ENCODE measurements at places on chromosomes 6 and 20.

DNA sequence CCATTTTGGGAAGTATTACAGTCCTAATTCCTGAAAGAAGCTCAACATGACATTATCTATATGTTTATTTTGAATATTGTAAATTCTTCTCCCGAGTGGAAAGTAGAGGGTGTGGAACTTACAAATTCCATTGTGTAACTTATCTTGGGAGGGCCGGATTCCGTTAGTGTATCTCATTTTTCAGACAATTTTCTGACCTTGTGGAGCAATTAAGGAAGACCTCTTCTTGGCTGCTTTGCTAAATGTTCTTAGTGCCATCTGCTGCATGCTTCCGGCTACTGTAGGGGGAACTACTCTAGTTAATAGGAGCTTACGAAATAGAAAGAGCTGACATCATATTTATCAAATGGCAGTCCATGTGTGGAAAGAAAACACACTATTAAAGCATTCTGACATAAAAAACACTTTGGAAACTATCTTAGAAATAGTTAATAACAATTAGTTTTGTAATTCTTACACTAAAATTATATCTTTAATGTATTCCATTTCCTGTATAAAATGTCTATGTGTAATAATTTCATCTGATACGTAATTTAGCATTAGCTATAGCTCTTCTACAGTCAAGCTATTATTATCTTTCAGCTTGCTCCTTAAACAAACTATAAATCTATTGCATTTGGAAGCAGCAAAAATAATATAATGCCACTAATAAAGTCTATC lies 41.5 kb upstream of the KCNQ5 start:
- DNase-seq: peak; percentile 17

- no peak for DNase-seq
Measured at GRCh38 chr20:13717631-13718044, 67.1 kb downstream of the ESF1 start.

DNA sequence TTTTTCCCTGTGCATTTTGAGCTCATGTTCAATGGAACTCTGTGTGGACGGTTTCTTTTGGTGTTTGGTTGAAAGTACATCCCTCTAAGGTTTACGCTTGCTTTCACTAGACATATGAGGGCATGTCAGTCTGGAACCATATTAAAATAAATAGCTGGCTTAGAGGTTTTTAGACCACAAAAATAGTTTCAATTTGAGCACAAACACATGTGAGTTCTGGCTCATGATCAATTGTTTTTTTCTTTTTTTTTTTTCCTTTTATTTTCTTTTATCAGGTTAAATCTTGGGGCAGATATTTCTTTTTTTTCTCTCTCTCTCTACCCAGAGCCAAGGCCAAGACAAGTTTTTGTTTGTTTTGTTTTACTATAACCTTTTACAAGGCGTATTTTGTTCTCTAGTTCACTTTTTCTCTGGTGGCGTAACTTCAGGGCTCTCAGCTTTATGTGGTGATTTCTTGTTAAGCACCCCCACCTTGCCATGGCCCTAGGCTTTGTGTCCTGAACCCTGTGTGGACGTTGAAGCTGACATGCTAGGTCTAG lies 92.9 kb downstream of the SHLD1 start:
- DNase-seq: no peak

- peak; percentile 20 for DNase-seq
Measured at GRCh38 chr6:131914967-131915751, 36.0 kb downstream of the CCN2 start.

DNA sequence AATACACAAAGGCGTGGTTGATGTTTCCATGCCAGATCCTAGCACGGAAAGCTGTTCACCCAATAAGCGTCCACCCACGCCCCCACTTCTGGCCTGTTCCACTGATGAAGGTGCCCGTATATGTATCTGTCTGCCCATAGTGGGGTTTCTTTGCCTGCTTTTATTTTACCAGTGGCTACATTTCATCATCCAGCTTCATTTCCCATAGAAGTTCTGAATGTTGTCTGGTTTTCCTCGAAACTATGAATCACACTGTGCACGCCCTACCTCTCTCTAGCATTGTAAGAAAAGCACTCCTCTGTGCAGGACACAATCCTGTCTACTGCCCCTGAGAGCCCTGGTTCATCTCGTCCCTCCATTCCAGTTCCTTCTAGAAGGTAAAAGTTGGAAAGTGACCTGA lies 8.8 kb upstream of the CD93 start:
- no peak for DNase-seq

DNA sequence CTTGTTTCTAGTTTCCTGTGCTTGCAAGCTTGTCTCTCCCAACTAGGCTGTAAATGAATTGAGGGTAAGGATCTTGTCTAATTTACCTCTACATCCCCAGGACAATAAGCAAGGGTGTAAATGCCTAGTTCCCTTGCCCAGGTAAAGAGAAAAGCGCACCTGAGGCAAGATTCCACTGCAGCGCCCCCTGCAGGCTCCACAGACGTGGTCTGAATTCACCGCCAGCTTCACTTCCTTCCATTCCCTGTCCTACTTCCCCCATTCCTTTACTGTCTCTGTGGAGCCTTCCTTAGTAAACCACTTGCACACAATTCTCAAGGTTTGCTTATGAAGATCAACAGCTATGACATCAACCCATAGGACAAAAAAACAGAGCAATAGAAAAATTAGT lies 42.3 kb downstream of the ANKEF1 start:
- DNase-seq: no peak

- DNase-seq: peak; percentile 48
Measured at GRCh38 chr6:137240168-137240567, 21.0 kb upstream of the IFNGR1 start.

DNA sequence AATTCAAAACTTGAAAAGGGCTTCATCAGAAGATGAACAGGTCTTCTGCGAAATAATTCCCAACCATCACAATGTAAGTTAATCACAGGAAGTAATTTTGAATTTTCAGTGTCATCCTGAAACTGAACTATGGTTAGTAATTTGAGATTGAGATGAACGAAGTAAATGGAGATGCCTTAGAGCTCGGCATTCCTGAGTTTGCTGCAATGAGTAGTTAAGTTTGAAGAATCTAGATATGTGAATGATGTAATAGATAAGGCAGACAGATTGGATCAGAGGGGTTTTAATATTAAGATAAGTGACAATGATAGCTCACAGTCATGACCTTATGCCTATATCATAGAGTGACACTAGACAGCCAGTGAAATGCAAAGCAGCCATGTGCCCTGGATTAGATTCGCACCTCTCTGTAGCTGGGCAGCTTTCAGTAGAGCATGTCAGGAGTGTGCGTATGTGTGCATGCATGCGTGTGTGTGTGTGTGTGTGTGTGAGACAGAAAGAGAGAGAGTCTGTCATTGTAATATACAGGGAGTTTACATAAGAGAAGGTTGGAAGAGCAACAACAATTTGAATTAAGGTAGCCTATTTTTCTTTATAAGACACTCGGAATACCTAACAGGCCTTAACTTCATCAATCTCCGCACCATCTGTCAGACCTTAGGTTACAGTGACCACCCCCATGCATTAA lies 233.0 kb downstream of the GMPR start:
- no peak for DNase-seq

GRCh38 chr6:32962213-32962826 lies 6.1 kb upstream of the BRD2 start:
- no peak for DNase-seq

DNA sequence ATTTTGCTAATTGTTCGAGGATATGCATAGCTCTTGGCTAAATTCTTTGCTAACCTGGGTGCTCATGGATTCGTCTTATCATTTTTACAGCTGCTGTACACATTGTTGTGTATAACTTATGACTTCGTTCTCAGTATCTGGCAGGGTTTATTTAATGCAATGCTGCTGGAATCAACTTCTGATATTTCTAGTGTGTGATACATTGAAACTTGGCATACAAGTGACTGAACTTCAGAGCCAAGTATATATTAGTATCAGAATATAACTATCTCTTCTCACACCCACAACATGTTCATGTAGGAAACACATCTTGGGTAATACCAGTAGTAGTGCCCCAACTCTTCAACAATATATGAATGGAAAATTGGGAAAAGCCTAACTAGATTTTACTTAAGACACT lies 764.2 kb downstream of the TENT5A start:
- DNase-seq: no peak

- no peak for DNase-seq
Measured at GRCh38 chr20:47438464-47439381, 63.0 kb upstream of the NCOA3 start.

DNA sequence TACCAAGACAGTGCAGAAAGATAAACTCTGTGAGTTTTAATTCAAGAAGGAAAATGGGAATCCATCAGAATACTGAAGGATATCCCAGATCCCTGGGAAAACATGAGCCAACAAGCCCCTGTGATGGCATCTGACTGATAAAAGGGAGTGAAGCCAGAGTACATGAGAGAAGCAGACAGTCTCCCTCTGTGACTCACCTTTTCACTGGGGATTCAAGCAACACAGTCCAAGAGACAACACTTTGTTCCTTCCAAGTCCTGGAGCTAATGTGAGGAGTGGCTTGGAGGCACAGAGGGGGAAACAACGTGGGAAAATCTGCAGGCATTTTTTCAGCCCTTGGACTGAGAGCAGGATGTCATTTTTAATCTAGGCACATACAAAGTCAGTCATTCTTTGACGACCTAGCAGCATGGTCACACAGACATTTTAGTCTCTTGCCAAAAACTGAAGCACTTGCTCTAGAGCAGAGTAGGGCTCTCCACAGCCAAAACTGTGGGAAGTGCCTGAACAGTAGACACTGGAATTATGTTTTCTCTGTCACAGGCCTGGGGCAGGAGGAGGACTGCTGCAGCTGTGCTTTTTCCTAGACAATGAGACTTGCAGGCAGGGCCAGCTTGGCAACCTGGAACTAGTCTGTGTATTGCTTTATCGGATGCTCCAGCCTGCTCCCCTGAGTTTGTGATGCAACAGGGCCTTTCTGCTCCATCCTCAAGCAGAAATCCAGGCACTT lies 465.0 kb upstream of the GJE1 start:
- DNase-seq: no peak

- DNase-seq: no peak
Measured at GRCh38 chr6:46032110-46032998, 16.7 kb upstream of the CLIC5 start.

GRCh38 chr20:46368902-46369268 lies 37.5 kb downstream of the ELMO2 start:
- no peak for DNase-seq

- DNase-seq: no peak
Measured at GRCh38 chr6:24950218-24950941, 14.6 kb upstream of the RIPOR2 start.

DNA sequence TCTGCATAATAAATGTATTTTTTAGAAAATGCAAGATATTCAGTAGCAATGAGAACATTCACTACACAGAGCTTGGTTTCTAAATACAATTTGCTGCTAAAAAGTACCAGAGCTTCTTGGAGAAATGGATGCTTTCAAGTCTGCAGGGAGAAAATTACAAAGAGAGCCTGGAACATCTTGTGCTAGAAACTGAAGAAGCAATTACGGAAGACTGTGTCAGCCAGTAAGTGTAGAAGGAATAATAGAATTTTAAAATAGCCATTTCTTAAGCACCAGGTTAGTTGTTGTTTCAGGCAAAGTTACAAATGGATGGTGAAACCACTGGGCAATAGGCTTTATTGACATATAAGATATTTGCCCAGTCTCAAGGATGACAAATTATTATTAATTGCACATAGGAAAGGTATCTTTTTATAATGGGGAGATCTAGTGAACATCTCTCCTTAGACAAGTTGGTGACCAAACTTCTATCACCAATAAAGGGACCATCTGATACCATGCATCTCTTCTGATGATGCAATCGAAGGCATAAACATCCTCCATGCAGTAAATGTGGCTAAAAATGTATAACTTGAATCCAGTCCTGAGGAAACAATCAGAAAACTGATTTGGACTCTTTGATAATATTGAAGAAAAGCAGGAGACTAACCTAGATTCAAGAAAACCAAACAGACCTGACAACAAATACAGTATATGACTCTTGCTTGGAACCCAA lies 81.7 kb downstream of the ARHGAP18 start:
- no peak for DNase-seq

GRCh38 chr20:19254956-19255355 lies 42.5 kb downstream of the SLC24A3 start:
- DNase-seq: no peak

DNA sequence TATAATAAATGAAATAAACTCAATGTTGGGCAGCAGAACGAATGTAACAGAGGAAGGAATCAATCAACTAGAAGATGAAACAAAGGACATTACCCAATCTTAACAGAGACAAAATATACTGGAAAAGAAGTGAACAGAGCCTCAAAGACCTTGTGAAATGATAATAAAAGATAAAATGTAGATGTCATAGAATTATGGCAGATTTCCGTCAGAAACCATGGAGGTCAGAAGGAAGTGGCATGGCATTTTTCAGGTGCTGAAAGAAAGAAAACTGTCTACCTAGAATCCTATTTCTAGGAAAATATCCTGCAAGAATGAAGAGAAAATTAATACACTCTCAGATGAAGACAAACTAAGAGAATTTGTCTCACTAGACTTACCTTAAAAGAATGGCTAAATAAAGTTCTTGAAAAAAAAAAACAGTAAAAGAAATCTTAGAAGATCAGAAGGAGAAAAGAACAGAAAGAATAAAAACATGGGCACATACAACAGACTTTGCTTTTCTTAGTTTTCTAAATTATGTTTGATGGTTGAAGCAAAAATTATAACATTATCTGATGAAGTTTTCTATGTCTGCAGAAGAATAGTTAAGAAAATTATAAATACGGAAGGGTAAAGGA lies 23.4 kb upstream of the ZBTB2 start:
- DNase-seq: no peak

Measured in KG1 (cell line).